ENCODE measurements at places on chromosomes 7 and 10.

GRCh38 chr10:114684084-114684821 lies 26.2 kb upstream of the ABLIM1 start:
- no peak for DNase-seq

- DNase-seq: no peak
These were observed 163.7 kb upstream of the AOAH start for GRCh38 chr7:36887969-36888368.

DNA sequence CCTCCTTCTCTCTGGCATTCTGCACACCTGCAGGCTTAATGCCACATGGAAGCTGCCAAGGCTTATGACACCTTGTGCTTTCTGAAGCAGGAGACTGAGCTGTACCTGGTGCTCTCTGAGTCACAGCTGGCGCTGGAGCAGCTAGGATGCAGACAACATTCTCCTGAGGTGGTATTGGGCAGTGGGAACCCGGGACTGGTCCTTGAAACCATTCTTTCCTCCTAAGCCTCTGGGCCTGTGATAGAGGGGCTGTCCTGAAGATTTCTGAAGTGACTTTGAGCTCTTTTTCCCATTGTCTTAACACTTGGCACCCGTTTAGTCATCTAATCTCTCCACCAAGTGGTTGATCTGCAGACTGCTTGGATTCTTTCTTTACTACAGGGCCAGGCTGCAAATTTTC lies 508.4 kb downstream of the TFEC start:
- DNase-seq: no peak

DNA sequence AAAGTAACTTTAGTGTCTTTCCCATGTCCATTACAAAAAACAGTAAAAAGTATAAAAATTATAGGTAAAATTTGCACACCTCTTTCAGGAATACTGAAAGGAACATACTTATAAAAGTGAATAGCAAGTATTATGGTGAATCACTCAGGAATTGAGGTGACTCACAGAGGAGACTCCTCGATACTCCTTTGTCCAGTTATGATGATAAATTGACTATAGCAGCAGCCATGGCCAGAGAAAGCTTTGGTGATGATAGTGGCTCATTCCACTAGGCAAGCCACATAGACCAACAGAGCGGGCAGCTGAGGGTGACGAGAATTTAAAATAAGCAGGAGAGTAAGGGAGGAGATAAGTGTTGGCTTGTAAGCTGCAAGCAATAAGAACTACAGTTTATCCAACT lies 1231.1 kb upstream of the CELF2 start:
- DNase-seq: no peak

GRCh38 chr7:32539919-32540531 lies 44.7 kb downstream of the AVL9 start:
- peak; percentile 51 for DNase-seq

DNA sequence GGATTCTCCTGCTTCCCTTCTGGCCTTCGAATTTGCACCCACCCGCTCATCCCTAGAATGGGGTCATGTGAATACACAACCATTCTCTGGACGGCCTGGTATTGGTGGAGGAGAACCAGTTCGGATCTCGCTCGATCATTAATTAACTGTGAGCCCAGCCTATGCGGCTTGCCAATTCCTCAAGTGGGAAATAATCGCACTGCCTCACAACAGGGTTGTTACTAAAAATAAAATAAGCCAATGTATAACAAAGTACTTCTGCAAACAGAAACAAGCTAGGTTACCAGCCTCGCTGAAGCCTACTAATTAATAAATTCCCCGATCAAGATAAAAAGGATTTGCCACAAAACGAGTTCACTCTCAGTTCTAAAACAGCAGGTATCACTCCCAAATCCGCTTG lies 16.2 kb downstream of the CTBP2 start:
- DNase-seq: no peak

DNA sequence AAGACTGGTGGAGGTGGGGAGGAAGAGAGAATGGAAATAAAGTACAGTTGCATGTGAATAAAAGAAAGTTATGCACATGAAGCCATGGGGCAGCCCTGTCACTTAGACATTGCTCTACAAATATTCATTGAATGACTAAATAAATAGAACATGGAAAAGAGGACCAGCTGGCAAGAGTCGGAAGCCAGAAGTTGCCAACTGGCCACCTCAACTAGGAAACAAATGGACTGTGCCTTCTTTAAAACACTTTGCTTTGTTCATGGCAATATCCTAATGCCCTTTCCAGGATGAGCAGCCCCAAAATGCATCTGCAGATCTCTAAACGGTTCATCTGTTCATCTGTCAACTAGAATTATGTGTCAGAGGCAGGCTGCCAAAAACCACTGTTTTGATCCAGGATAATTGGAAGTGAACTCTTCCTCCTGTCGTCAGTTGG lies 157.3 kb downstream of the NOC3L start:
- DNase-seq: no peak

DNA sequence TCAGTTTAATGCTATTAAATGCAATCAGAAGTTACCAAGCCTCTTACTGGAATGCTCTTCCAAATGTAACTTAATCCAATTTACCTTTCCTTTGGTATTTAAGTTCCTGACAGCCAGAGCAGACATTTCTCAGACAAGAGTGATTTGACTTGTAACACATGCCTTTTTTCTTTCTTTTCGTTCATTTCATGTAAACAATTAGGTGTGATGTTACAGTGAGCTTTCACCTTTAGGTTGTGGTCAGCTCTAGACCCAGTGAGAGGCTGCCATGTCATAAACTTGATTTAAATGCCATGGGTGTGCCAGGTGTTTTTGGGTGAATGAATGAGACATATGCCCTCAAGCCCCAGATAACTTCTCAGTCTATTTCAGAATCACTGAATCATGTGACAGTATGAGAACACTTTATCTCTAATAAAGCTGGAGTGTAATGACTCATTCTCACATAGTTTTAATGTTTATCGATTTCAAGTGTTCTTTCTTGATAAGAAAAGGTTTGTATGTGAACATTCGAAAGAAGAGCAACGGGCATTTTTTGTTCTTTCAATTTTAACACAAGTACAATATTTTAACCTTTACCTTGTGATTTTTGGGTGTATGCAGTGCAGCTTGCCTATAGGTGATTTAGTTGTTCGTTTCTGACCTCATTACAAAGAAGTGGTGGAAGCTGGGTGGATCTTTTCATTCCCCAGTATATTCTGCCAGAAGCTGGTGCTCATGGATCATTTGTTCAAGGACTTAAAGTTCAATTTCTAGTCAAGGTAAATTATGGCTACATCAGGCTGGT lies 61.5 kb downstream of the CHN2 start:
- DNase-seq: peak; percentile 76

DNA sequence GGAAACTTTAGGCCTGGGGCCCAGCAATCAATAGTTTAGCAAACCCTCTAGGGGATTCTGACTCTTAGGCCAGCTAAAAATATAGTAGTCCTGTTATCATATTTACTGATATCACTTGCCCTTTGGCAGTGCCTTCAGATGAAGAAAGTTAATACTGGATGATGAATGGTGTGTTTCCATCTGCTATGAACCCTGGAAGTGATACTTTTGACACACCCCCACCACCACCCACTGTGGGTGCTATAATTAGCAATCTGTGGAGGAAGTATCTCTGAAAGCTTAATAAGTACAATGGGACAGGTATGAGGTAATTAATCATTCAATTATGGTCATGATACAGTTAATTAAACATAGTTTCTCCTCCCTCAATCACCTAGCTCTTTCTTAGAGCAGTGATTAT lies 90.4 kb upstream of the LRRTM3 start:
- DNase-seq: no peak

- no peak for DNase-seq
These were observed 118.7 kb upstream of the NEBL start for GRCh38 chr10:21015851-21016250.

All from hematopoietic multipotent progenitor cell treated with erythropoietin and hydrocortisone succinate and interleukin-3 and kit ligand, for 4 days (in vitro differentiated cells).